ENCODE measurements at places on chromosomes 1 and 21.

GRCh38 chr1:210262167-210262896 is 29.7 kb downstream of the SERTAD4 start:
- no peak for DNase-seq

- DNase-seq = no peak
Measured at GRCh38 chr21:44006656-44007055, 5.5 kb upstream of the TRAPPC10 start.

GRCh38 chr1:189596197-189596596 is 881.5 kb downstream of the BRINP3 start:
- DNase-seq = no peak

GRCh38 chr1:220164116-220164515 is 70.2 kb downstream of the IARS2 start:
- DNase-seq = no peak

DNA sequence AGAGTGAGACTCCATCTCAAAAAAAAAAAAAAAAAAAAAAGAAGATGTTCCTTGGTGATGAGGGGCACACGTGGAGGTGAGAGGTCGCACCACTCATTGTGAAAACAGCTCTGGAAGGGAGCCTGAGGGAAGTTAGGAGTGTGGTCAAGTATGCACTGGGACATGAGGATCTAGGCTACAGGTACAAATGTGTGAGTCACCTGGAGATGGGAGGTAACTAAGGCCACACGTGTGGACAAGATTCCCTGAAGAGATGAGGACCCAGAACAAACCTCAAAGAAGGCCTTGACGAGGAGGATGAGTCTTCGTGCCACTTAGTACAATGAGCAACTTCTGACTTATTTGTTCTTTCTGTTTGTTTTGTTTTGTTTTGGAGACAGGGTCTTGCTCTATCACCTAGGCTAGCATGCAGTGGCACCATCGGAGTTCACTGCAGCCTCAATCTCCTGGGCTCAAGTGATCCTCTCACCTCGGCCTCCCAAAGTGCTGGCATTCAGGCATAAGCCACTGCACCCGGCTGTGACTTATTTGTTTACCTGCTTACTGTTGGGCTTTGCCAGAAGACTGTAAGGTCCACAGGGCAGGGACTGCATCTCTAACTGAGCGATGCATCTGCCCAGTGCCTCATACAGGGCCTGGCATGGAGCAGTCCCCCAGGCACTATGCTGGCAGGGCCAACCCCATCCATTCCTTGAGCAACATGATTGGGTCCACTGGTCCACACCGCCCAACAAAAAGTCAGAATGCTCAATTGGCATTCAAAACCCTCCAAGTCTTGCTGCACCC is 6.4 kb downstream of the ASAP3 start:
- no peak for DNase-seq

DNA sequence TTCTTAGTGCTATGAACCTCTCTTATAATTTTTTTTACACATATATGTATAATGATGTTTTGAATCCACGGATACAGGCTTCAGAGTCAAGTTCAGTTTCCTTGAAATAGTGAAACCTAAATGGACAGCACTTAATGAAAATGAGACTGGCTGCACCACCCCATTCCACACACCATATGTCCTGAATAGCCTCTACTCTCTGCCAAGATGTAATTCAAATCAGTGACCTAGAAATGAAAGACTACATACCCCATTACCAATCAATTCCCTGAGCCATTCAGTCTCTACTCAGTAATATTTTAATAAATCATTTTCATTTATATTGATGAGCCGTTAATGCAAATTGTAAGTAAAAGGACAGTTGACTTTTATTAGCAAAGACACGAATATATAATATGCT is 614.9 kb upstream of the TMPRSS15 start:
- DNase-seq = no peak

GRCh38 chr1:198638894-198639635 is at the start of gene PTPRC:
Gene PTPRC, plus strand, starts transcription at chr1:198639040. Its CDS starts 229 bp downstream, at chr1:198639269.
- DNase-seq = no peak

DNA sequence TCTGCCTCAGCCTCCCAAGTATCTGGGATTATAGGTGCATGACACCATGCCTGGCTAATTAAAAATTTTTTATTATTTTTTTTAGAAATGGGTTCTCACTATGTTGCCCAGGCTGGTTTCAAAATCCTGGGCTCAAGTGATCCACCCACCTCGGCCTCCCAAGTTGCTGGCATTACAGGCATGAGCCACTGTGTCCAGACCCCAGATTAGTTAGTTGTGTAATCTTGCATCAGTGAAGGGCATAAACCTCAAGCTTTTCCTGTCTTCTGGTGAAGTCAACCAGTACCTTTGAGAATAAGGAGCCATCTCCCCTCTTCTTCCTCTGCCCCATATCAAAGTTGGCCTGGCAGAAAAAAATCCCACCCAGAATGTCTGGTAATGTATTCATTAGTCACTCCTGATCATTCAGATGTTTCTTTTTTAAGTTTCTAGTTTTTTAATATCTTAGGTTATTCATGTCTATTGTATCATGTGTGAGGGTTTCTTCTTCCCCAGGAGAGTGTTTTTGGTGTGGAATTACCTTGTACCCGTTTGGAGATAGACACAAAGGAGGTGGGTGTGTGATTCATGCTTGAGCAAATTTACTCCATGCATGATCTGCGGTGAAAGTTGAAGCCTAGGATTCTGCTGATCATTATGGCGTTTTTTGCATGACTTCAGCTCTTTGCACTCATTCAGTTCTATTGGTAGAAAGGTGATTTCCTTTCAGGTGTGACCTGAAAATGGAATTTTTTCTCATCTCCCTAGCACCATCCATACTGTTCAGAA is 144.0 kb downstream of the FMN2 start:
- no peak for DNase-seq

DNA sequence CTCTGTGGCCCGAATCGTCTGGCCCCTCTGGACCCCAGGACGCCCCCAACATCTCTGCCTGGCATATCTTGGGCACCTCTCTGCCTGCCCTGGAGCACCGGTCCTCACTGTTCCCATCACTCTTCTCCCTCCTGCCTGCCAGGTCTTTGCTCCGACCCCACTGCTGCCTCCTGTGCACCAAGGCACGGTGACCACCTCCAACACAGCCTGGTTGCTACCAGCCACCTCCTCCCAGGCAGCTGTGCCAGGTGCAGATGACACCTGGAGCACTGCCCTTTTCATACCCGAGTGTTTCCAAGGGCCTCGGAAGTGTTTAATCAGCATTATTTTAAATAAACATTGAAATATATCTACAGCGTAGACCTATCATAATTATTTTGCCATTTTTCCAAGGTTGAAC is 31.3 kb downstream of the PKNOX1 start:
- no peak for DNase-seq

GRCh38 chr21:31732597-31733550 is 956 bp upstream of the SCAF4 start:
- DNase-seq = no peak

GRCh38 chr1:6601923-6602668 is 573 bp downstream of the KLHL21 start:
- DNase-seq = no peak

DNA sequence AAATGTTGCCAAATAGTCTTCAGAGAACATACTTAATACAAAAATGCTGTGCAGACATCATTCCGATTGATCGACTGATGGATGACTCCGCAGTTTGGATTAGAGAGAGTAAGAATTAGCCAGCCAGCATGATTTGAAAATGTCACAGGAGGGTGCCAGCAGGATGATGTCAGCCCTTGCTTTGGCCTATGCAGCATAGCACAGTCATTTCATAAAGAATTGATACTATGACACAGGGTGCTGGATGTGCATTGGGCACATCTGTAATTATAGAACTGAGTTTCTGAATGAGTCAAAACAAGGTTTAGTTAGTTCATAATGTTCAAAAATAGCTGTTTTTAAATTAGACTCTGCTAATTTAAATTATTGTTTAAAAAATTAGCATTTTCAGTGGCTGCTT is 21.6 kb upstream of the TRAF5 start:
- DNase-seq = no peak

- DNase-seq = no peak
Measured at GRCh38 chr1:80993154-80993980, 807.4 kb upstream of the ADGRL2 start.

DNA sequence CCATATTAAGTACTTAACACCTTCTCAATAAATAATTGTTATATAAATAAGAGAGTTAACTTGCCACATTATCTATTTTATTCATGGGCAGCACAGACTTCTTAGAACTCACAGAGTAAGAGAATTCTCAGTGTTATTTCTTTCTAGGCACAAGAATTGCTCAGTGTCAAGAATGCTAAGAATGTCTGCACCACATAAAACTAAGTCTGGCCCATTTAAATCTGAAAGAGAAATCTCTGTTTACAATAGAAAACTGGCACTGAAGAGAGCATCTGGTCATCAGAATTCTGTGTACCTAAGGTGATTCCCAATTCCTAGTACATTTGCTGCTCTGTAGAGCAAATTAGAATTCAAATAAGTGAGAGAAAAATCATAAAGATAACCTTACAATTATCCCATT is 3.8 kb downstream of the OR10K2 start:
- DNase-seq = no peak

GRCh38 chr1:154886281-154887015 is 16.4 kb upstream of the KCNN3 start:
- no peak for DNase-seq

DNA sequence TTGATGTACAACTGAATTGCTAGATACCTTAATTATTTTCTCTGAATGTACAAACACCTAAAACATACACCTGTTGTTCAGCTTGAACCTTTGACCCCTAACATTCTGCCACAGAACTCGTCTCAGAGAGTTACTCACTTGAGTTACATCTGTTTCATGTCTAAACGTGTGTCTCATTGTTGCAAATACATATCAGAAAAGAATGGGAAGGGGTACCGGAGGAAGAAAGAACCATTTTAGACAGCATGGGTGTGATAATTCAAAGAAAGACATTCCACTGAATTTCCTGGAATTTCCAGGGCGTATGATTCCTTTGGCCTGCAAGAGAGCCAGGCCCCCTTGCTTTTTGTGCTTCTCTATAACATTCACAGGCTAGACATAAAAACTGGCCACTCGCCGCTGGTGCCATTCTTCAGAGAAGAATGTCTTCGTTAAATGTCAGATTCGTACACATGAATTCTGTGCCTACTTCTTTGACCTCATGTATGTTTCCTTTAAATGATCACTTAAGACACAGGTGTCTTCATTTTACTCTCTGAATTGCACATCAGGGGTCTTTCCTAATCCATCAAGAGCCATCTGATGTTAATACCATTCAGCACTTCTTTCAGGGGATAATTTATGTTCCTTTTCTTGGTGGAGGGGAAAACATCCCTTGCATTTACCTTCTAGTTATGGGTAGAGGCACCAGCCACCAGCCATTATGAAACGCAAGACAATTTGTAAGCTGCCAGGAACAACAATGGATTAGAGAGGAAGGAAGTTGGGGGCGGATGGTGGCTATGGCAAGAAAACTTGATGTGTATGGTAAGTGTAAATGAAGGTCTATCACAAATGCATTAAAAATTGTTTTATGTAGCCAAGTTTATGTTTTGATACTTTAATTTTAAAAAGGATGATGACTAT is 12.7 kb downstream of the ATF3 start:
- DNase-seq = no peak

GRCh38 chr1:242522996-242523718 is 1.3 kb downstream of the PLD5 start:
- DNase-seq = no peak

- no peak for DNase-seq
Measured at GRCh38 chr1:163745204-163745603, 423.4 kb downstream of the NUF2 start.

DNA sequence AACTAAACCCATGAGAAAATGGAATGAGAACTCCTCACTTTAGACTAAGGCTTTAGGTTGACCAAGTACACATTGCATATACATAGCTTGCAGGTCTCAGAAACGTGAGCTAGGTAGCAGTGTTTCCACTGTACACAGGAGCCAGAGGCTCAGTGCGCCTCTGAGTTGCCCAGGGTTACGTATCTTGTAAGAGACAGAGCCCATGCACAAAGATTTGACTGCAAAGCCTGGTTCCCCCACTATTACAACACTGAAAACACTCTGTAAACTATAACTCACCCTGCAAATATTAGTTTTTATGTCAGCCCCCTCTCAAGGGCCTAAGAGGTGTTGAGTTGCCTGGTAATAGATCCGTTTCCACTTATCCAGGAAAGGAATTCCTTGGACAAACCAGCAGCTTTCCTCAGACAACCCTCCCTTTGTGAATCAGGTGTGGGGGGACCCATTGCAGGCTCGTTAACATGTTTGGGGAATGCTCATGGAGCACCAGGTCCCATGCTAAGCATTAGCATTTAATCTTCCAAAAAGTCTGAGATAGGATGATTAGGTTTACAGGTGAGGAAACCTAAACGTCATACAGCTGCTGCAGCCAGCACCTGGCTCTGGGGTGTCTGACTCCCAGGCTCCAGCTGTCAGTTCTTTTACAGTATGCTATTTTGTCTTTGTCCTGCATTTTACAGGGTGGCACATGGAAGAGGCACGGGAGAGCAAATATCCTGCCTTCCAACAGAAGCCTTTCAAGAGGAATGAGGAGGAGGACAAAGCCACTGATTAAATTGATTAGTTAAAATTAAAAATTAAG is 25.7 kb downstream of the TENT5C start:
- no peak for DNase-seq

GRCh38 chr21:45509566-45510465 is 32.4 kb downstream of the SLC19A1 start:
- DNase-seq = no peak

DNA sequence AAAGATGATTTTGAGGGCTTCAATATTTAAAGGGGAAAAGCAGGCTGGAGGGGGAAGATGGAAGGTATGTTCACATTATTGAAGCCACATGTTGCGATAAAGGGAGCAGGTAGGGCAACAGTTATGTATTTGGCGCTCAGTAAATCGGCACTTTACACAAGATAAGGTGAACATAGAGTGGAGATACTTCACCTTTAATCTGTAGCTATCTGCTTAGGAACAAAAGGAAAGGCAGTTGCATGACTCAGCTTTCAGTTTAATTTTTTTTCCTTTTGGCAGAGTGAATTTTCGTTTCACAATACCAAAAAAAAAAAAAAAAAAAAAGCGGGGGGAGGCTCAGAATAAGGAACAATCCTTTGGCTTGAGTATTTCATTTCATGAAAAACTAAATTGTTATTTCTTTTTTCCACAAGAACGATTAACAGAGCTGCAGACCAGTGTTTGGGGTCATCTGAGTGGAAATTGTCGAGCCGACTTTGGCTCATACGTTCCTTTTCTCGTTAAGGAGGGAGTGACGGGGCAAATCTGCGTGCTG is 1.1 kb upstream of the COQ8A start:
- DNase-seq = no peak

DNA sequence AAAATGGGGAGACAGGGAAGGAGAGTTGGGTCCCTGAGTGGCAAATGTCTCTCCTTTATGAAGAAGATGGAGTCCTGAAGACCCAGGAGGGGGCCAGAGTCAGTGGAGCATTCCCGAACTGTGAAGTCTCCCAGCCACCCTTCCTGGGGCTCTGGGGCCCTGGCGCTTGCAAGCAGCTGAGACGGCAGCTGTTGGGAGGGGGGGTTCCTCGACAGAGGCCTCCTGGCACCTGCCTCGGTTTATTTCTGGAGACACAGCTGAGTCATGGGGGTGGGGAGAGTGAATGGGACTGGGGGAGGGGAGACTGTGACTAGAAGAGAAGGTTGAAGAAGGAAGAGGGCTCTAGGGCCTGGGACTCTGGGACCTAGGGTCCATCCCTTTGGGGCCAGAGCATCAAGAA is 14.0 kb downstream of the NES start:
- no peak for DNase-seq
